ENCODE measurements at places on chromosomes 16 and 17. TPM values are rescaled to one million over a fixed set of nuclear protein-coding genes. Genes with fewer than 3 reads are reported as not detected.

Gene DYNLL2
- 37.8 TPM for total RNA-seq

Gene ZNF385C
- total RNA-seq = 0.78 TPM

DNA sequence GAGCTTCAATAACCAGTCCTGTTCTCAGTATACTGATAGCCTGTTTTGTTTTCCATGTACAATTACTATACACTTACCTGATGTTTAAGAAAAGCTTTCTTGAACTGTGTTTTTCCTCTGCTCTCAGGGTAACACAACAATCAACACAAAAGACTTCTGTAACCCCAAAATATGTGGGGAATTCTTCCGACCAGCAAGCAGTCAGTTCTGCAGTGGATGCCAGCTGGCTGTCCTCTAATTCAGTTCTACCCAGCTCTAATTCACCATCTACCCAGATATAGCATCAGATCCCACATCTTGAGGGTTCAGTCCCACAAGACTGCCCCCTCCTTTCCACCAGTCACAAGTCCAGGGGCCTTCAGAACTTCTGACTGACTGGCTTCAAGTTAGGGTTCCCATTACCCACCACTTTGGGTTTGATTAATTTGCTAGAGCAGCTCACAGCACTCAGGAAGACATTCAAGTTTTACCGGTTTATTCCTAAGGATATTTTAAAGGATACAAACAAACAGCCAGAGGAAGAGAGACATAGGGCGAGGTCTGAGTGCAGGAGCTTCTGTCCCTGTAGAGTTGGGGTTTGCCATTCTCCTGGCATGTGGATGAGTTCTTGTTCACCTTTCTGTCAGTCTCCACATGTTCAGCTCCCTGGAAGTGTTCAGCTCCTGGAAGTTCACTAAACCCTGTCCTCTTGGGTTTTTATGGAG is 178.2 kb downstream of the CHD9 start:
- DNase-seq = no peak

Gene TBX2
- 122 TPM for total RNA-seq

DNA sequence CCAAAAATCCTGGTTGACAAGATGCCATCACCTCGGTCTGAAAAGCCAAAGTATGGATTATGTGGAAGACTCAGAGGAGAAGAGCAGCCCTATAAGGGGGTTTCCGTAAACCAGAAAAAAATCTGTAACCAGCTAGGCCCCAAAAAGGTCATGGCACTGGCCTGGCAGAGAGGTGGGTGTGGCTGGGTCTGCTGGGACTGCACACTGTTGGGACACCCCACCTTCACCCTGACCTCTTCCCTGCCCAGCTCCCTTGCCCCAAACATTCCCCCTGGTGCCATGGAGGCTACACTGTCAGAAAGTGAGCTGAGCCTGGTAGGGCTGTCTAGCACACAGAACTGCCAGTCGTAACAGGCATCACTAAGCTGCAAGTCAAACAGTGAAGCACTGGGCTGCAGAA is 6.5 kb downstream of the SLC47A2 start:
- DNase-seq = no peak

- DNase-seq = no peak
Measured at GRCh38 chr17:75853433-75853832, 1.7 kb downstream of the WBP2 start.

- no peak for DNase-seq
Measured at GRCh38 chr17:56320443-56320842, 167.2 kb downstream of the ANKFN1 start.
